Activated naive CD4-positive, alpha-beta T cell treated with anti-CD3 and anti-CD28 coated beads, Interleukin-2, amount 10 ng/mL, durations not matched to agents 7 days and 5 days (primary cell): ENCODE measurements at places on chromosomes 2 and 18.

DNA sequence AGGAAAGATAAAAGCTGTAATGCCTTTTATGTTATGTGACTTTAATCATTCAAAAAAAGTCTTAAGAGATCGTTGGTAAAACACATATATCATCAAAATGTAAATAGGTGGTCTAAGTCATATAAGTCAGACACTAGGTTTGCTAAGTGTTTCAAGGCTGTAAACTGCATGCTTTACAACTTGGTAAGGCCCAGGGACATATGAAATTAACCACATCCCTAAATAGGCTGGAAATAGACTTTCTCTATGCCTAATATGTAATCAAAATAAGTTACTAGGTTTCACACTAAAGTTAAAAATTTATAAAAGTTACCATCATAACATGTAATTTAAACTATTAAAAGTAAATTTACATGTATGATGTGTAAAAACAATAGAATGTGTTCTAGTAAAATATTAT lies 946.3 kb upstream of the LRATD1 start:
- no peaks in the 10 kb centered on the region for H3K27me3 ChIP-seq
- H3K4me3 ChIP-seq = no peak overlapping the region
- H3K36me3 ChIP-seq = no peaks in the 10 kb centered on the region
- no peak overlapping the region for H3K27ac ChIP-seq
- H3K4me1 ChIP-seq = no peaks in the 10 kb centered on the region

- H3K27me3 ChIP-seq = no peaks in the 10 kb centered on the region
- peaks cover 6% of the 10 kb centered on the region for H3K4me1 ChIP-seq
- H3K4me3 ChIP-seq = no peak overlapping the region
These were observed 36.8 kb downstream of the TRIP12 start for GRCh38 chr2:229884775-229885699.

DNA sequence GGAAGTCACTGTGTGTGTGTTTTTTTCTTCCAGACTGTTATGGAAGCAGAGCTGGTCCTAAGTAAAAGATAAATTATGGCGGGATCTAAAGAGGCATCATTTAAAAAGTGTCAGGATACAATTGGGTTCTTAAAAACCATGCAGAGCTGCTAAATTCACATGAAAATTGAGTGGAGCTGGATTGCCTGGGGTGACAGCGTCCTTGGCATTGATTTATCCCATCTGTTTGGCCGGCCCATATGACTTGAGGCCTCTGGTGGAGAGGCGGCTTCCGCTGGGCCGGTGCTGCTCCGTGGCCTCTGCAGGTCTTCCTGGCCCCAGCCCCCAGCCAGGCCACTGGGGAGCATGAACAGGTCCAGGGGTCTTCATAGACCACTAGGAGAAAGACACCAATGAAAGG lies 165.5 kb downstream of the GLI2 start:
- H3K4me3 ChIP-seq = no peak overlapping the region
- no peaks in the 10 kb centered on the region for H3K36me3 ChIP-seq
- no peaks in the 10 kb centered on the region for H3K4me1 ChIP-seq
- no peak overlapping the region for H3K27ac ChIP-seq

DNA sequence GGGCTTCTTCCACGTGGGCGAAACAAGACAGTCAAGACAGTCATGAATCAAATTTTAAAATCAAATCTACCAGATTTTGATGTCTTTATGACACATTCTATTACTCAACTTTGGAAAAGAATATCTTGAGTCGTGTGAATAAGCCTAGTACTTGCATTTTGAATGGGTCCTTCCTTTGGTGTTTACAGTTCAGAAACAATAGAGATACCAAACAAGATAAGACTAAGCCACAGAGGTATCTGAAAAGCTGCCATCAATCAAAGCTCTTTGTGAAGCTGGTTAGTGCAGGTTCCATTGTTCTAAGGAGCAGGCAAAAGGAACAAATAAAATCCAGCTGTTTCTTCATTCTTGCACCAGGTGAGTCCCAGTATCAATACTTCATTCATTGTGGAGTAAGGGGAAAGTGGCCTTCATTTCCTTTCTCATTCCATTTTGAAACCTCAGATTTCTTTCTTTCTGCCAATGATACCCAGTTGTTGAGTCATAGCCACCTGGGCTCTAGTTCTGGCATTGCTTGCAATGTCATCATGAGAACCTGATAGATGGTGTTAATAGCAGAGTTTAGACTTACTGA lies 151.7 kb upstream of the L3MBTL4 start:
- no peak overlapping the region for H3K27ac ChIP-seq
- H3K36me3 ChIP-seq = no peaks in the 10 kb centered on the region
- H3K27me3 ChIP-seq = no peaks in the 10 kb centered on the region

DNA sequence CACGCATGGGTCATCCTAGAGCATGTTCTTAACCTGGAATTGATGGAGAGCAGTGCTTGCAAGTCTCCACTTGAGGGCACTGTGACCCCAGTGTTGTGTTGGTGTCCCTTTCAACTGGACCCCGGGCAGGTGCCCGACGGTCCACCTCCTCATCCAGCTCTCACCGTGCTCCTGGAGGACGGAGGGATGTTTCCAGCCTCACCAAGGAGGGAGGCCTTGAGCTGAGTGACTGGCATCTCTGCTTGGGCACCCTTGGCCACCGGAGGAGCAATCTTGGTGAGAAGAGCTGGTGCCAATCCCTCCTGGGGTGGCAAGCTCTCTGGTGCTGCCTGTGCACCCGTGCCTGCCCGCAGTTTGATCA lies 45.4 kb upstream of the ASB18 start:
- H3K4me3 ChIP-seq = no peak overlapping the region
- H3K27me3 ChIP-seq = peaks cover 10% of the 10 kb centered on the region
- no peaks in the 10 kb centered on the region for H3K4me1 ChIP-seq
- DNase-seq = no peak

DNA sequence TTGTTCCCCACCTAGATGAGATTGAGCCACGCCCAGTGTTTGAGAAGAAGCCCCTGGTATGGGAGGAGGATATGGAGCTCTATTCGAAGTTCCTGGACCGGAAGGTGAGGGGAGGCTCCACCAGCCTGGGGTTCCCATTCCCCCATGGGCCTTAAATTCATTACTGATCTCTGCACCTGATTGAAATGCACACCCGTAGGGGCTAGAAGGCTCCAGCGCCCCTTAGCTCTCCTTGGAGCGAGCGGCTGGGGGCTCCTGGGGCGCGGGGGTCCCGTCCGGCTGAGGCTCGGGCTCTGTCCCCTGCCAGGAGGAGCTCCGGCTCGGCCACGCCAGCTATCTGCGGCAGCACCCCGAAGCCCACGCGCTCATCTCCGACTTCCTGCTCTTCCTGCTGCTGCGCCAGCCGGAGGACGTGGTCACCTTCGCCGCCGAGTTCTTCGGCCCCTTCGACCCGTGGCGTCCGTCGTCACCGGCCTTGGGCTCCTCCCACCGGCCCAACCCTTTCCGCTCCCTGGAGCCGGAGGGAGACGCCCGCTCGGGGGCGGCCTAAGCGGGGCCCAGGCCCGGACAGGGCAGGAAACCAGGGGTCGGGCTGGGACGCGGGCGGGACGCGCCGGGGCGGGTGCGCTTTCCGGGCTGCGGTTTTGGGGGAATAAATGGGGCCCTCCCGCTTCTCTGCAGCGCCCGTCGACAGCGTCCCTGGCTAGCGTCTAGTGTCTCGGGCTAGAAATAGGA lies 10.9 kb downstream of the CATIP start:
- peak; percentile 84 for DNase-seq
- H3K4me3 ChIP-seq = peak overlapping the region; percentile 67
- peak overlapping the region; percentile 83 for H3K27ac ChIP-seq

GRCh38 chr2:57936216-57936615 lies 110.4 kb upstream of the VRK2 start:
- H3K4me3 ChIP-seq = no peak overlapping the region
- no peaks in the 10 kb centered on the region for H3K27me3 ChIP-seq
- H3K4me1 ChIP-seq = no peaks in the 10 kb centered on the region
- DNase-seq = no peak
- no peak overlapping the region for H3K27ac ChIP-seq
- peaks cover 2% of the 10 kb centered on the region for H3K36me3 ChIP-seq

DNA sequence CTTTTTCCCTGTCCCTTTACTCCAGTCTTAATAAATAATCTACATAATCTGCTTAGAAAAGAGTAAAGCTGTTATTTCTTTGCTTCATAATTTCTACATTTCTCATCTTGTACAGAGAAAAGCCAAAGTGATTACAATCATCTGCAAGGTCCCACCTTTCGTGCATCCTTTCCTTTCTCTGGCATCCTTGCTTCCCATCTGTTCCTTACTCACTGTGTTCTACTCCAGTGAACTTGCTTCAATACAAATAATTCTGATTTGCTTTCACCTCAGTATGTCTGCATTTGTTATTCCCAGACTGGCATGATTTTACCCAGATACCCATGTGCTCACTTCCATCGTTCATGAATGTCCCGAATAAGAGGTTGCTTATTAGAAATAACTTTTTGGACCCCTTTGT lies 99.4 kb upstream of the DSEL start:
- H3K27ac ChIP-seq = no peak overlapping the region
- H3K4me3 ChIP-seq = no peak overlapping the region
- H3K36me3 ChIP-seq = no peaks in the 10 kb centered on the region
- no peaks in the 10 kb centered on the region for H3K27me3 ChIP-seq
- no peaks in the 10 kb centered on the region for H3K4me1 ChIP-seq

- no peaks in the 10 kb centered on the region for H3K4me1 ChIP-seq
- no peak overlapping the region for H3K4me3 ChIP-seq
- no peak overlapping the region for H3K27ac ChIP-seq
These were observed 97.4 kb upstream of the DNAJC10 start for GRCh38 chr2:182618672-182619079.

DNA sequence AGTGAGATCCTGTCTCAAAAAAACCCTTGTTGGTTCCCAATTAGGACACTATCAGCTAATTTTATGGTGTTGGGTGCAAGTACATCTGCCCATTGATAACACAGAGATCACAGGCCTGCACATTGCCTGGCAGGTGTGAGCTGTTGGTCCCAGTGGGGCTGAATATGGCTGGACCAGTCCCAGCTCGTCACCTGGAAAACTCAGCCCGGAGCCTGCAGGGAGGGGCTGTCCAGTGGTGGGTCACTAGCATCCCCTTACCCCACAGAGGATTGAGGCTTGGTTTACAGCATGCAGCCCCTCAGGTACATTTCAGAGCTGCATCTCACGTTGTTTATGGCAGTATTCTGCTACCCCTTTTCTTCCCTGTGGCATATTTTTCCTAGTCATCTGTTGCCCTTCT lies 40.8 kb upstream of the CHMP1B start:
- no peak overlapping the region for H3K4me3 ChIP-seq
- H3K36me3 ChIP-seq = no peaks in the 10 kb centered on the region
- H3K27ac ChIP-seq = no peak overlapping the region

DNA sequence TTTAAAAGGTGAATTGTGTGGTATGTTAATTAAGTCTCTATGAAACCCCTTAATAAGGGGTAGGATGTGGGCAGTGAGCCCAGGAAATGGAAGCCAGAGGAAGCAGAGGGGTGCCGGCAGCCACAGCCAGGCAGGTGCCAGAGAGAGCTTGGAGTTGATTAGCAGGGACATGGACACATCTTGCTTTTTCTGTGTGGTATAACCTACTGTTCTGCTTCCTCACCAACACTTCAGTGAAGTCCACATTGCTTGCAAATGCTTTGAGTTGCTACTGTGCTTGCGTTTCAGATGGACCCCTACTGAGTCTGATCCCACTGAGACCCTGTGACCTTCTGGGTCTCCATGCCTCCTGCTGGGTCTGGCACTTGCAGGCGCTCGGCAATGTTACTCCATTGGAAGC lies 30.3 kb upstream of the ARHGEF4 start:
- peaks cover 4% of the 10 kb centered on the region for H3K4me1 ChIP-seq
- H3K36me3 ChIP-seq = no peaks in the 10 kb centered on the region
- H3K4me3 ChIP-seq = no peak overlapping the region
- no peak overlapping the region for H3K27ac ChIP-seq
- no peak for DNase-seq
- H3K27me3 ChIP-seq = peaks cover 38% of the 10 kb centered on the region

DNA sequence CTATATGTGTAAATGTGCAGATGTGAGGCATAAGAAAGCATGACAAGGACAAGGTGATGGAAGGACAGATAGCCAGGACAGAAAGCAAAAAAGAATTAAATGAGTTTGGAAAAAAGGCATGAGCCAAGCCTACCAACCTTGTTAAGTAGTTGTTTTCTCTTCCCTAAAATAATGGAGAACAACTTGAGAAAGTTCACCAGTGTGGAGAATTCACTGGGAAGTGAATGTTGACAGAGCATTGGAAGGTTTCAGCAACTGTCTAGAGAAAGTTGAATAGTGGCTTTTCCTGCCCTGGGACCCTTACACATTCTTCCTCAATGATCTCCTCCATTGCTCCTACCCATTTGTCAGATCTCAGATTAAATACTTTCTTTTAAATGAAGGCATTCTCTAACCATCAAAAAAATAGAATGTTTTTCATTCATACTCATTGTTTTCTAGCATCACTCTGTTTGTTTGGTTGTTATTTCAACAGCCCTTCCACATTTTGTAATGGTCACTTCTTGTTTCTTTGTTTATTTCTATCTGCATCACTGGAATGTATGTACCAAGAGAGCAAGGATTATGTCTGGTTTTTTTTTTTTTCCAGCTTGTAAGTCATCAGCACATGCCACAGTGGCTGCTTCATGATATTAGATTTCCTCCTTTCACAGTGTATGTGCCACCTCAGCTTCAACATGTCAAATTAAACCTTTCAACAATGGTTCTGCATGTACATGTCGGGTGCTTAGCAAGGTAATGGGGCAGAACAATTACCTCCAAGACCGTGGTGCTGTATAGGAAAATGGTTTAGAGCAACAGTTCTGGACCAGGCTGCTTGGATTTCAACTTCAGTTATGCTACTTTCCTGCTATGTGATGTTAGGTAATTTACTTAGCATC lies 586.0 kb upstream of the VRK2 start:
- H3K4me1 ChIP-seq = no peaks in the 10 kb centered on the region
- no peaks in the 10 kb centered on the region for H3K36me3 ChIP-seq
- no peaks in the 10 kb centered on the region for H3K27me3 ChIP-seq
- no peak overlapping the region for H3K27ac ChIP-seq

- peak; percentile 20 for DNase-seq
- H3K36me3 ChIP-seq = no peaks in the 10 kb centered on the region
- H3K27ac ChIP-seq = no peak overlapping the region
- peaks cover 47% of the 10 kb centered on the region for H3K4me1 ChIP-seq
These were observed 4.8 kb upstream of the STAT4 start for GRCh38 chr2:191155608-191156071.

DNA sequence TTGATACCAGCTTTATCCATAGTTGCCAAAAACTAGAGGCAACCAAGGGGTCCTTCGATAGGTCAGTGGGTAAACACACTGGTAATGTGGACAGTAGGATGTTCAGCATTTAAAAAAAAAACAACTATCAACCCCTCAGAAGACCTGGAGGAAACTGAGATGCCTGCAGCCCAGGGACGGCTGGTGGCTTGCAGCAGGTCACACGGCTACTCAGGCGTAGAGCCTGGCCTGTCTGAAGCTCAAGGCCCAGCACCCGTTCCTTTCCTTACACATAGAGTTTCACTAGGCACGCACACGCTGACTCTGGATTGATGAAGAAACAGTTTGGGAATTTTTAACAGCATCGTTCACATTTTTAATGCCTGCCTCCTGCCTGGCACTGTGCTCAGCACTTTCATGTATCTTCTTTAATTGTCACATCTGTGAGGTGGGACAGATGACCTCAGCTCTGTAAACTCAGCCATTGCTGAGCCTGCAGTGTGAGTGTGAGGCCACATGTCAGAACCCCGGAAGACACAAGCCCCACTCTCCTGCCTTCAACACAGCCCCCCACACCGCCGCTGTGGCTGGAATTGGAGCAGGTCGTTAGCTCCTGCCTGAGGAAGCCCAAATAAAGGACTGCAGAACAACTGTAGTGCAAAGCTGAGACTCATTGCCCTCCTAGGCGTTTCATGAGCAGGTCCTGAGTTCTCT lies 40.7 kb downstream of the TRAPPC12 start:
- peaks cover 18% of the 10 kb centered on the region for H3K36me3 ChIP-seq
- no peak overlapping the region for H3K4me3 ChIP-seq
- no peaks in the 10 kb centered on the region for H3K27me3 ChIP-seq
- H3K27ac ChIP-seq = peak overlapping the region; percentile 49
- H3K4me1 ChIP-seq = no peaks in the 10 kb centered on the region

- no peak overlapping the region for H3K27ac ChIP-seq
- H3K4me3 ChIP-seq = no peak overlapping the region
These were observed 9.2 kb downstream of the PTMA start for GRCh38 chr2:231717281-231718171.
